ENCODE measurements at places on chromosomes 12 and 14. TPM values are rescaled to one million over a fixed set of nuclear protein-coding genes. Genes with fewer than 3 reads are reported as not detected.

PTPRQ gene
- not detected for total RNA-seq

DNA sequence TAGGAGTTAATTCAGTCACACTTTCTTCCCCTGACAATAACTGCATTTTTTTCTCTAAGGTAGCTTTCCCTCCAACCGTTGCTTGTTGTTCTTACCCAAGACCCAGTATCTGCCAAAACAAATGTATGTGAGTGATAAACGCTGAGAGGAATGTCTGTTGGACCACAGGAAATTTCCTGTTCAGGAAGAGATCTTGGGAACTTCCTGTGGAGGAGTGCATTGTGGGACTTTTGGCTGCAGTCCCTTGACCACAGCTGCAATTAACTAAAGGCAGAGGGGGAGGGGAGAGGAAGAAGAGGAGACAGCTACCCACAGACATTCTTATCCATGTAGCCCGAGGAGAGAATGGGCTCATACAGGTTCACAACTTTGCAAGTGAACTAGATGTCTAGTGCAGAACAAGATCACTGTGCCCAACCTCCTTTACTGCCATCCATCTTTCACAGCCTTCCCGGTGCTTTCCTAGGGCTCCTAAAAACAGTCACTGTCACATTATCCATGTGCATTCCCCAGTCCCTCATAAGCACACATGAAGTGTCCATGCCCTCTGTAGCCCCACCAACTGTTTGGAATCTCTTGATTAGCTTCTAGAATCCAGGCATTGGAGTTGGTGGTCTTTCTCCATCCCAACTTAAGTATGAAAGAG is 149.5 kb downstream of the ETV6 start:
- no peaks in the 10 kb centered on the region for H3K27me3 ChIP-seq
- H3K36me3 ChIP-seq = no peaks in the 10 kb centered on the region

GRCh38 chr14:68682166-68683103 is 110.4 kb downstream of the ZFP36L1 start:
- H3K4me3 ChIP-seq = 0 out of 2 replicates have a peak overlapping the region, but pooled peaks have one; percentile 2
- no peaks in the 10 kb centered on the region for H3K27me3 ChIP-seq
- peaks cover 65% of the 10 kb centered on the region for H3K4me1 ChIP-seq

LIN52 gene
- total RNA-seq = 18.8 TPM

DNA sequence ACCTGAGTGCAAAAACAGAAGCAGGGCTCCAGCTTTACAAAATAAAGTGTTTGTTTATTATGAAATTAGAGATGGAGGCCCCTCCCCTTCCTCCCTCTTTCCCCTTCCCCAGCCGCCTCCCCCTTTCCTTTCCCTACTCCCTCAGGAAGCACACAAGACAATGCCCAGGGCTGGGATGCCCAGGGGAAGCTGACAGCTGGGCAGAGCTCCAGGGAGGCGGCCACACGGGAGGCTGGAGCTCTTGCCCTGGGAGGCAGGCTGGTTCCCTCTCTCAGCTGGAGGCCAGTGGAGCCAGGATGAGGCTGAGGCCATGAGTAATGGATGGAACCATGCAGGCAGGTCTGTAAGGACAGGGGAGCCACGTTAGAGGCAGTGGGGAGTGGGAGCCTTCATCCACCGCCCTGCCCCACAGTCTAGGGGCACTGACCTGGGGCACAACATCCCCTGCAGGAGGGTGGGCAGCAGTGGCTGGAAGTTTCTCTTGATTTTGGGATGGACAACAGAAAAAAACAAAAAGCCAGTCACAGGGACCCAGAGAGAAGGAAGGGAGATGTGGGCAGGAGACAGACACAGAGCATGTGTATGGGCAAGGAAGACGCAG is 5.1 kb downstream of the PSMB11 start:
- H3K4me3 ChIP-seq = no peak overlapping the region
- H3K36me3 ChIP-seq = no peaks in the 10 kb centered on the region
- no peak overlapping the region for H3K27ac ChIP-seq
- H3K4me1 ChIP-seq = no peaks in the 10 kb centered on the region
- no peak for DNase-seq

DNA sequence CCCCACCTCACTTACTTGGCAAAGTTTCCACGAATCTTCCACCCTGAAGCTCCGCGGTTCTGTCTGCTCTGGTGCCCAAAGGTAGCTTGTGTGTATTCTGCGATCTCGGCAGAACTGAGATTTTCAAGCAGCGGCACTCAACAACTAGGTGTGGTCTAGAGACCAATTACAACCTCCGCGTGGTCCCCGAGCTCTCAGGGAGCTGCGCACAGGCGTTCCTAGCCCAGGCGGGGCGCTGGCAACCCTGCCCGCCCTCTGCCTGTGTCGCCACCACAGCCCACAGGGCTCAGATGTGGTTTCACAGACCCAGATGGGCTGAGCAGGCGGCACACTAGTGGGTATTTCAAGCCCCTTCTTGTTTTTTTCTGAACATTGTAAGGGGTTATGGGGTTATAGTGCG is 1.5 kb upstream of the DIABLO start:
- peaks cover 12% of the 10 kb centered on the region for H3K36me3 ChIP-seq
- H3K27ac ChIP-seq = no peak overlapping the region
- DNase-seq = no peak
- peaks cover 21% of the 10 kb centered on the region for H3K4me1 ChIP-seq
- H3K4me3 ChIP-seq = no peak overlapping the region

PRR13 gene
- total RNA-seq = 138 TPM

- peaks cover 10% of the 10 kb centered on the region for H3K36me3 ChIP-seq
- peaks cover 10% of the 10 kb centered on the region for H3K4me1 ChIP-seq
- no peak overlapping the region for H3K4me3 ChIP-seq
- no peaks in the 10 kb centered on the region for H3K27me3 ChIP-seq
- H3K27ac ChIP-seq = 0 out of 2 replicates have a peak overlapping the region, but pooled peaks have one; percentile 6
These were observed 21.7 kb downstream of the CBX5 start for GRCh38 chr12:54258201-54258681.

DNA sequence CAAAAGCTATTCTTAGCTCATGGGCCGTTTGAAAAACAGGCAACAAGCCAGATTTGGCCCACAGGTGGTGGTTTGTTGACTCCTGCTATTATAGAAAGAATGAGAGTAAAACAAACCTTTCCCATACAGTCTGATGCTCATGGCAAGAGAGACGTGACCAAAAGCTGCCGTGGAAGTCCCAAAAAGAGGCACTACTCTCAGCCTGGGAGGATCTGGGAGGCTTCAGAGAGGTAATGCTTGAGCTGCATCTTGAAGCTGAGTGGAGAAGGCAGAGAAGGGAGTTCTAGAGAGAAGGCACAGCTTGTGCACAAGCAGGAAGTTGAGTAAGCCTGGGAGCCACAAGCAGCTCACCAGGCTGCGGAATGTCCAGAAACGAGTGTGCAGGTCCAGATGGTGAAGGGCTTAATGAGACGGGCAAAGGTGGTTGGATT is 9.6 kb downstream of the PLXNC1 start:
- H3K36me3 ChIP-seq = no peaks in the 10 kb centered on the region
- no peak overlapping the region for H3K4me3 ChIP-seq
- DNase-seq = no peak
- H3K27ac ChIP-seq = no peak overlapping the region

RASSF8 gene
- total RNA-seq = 26.5 TPM

SCN8A gene
- total RNA-seq = not detected

DNA sequence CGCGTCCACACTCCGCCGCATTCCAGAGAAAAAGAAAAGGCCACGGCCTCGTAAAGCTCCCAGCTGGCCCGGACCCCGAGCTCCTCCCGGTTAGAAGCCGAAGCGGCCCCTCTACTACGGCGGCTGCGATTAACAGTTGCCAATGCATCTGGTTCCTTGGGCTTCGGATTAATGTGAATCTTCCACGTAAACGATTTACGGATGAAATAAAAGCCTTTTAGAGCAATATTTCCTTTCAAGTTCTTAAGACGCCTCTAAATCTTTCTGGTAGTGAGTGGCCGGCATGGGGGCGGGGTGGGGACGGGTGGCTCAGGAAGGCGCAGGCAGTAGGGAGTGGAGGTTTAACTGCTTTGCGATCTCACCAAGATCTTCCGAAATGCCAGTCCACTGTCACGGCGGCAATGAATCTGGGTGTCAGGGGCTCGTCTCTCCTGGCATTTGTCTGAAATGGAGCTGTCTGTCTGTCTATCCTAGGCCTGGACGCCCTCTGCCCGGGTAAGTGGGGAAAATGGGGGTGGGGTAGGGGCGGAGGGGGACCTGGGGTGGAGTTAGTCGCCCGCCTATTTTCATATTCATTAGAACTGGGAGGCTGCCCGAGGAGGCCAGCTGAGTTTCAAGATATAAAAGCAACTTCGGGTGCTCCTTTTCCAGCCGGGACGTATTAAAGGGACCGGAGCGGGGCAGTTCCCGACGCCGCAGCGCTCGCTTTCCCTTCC is 413 bp upstream of the ALX1 start:
- no peaks in the 10 kb centered on the region for H3K36me3 ChIP-seq
- no peaks in the 10 kb centered on the region for H3K4me1 ChIP-seq
- H3K27me3 ChIP-seq = no peaks in the 10 kb centered on the region
- peak overlapping the region; percentile 45 for H3K4me3 ChIP-seq
